ENCODE measurements at places on chromosomes 3 and 15.

DNA sequence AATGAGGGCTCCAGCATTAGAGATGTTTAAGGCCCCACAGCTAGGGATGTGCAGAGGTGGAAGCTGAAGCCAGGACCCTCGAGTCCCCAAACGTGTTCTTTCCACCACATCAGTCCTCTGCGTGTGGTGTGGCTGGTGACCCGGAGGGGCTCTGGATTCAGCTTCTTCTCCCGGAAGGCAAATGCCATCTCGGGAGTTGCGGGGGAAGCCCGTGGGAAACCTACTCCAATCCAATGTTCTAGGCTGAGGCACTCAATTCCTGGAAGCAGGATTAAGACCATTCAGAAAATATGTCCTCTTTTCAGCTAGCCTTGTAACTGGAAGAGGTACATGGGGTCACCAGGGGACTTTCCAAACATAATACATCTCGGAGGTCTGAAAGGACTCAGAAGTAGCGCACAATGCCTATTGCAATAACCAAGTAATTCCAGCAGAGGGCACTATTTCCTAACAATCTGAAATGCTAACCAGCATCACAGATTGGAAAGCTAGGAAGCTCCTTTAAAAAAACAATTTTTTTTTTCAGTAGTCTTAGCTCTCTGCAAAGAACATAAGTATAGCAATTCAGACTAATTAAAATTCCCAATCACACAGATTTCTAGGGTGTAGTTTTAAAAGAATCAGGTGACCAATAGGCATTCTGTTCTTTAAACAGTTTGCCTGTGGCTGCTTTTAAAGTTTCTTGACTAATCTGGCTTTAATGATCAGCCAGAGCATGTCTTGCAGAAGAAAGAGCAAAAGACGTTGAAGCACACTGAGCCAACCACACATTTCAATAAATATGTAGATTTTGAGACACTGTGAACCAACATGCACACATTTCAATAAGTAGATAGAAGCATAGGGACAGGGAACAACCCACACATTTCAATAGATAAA, 36.1 kb downstream of the BNC1 start:
- DNase-seq = peak; percentile 24

DNA sequence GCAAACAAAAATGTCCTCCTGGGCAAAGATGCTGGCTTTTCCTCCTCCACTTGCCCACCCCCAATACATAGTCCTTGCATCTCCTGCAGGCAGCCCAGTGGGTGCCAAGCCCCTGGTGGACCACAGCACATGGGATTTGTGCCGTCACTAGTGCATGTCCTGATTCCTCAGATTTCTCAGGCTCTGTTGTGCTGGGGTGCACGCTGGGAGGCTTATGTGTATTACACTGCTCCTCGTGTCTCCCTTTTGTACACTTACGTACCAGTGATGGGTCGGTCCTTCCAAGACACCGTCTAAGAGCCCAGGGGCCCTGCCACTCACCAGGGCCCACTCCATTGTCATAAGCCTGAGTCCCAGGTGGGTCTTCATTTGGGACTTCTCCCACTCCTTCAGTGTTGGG, 70.1 kb downstream of the PLXNA1 start:
- DNase-seq = no peak

- peak; percentile 14 for DNase-seq
Observed at GRCh38 chr15:91224755-91225380, 124.8 kb downstream of the SV2B start.

DNA sequence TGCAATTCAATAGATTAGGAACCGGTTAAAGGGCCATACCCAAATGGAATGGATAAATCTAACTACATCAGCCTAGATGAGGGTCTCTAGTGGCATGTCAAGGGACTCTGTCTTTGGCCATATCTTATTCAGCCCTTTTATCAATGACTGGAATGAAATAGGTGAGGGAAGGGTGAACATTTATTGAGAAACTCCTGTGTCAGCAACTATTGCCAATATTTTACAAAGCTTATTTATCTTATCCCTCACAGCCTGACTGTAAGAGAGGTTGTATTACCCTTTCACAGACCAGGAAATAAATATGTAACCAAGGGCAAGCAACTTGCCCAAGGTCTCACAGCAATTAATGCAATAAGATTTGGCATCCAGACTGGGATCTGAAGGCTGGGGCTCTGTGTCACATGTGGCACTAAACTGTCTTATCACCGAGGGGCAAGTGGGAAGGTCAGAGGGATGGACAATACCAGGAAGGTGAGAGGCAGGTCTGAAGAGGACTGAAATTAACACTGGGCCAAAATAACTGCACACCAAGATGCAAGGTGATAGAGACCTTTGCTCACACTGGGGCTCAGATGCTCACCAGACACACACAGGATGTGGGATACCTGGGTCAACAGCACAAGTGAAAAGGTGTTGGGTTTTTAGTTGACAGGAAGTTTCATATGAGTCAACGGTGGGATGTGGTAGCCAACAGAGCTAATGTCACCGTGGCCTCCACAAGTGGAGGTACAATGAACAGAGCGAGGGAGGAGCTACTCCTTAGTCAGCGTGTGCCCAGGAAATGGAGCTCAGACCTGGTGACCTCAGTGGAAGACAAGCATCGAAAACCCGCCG, 261.3 kb downstream of the RPLP1 start:
- no peak for DNase-seq

DNA sequence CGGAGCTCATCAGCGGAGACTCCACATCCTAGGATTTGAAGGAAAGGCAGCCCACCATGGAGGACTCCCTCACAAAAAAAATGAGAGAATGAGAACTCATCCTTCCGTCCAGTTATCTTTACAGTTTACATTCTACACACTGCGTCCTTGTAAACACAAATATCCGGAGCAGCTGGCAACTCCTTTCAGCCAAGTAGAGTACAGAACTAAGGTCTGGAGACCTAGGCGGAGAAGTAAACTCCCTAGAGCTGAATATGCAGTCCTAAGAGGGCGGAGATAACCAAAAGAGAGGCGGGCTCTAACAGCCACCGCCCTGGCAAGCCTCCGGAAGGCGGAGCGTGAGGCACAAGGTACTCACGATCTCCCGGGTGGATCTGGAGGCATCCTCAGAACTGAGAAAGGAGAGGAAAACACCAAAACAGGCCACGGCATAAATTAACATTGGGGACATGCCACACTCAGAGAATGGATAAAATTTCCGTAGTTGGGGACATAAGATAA, 924 bp upstream of the SIN3A start:
- DNase-seq = peak; percentile 61

GRCh38 chr15:69719527-69720240, 267.1 kb downstream of the RPLP1 start:
- DNase-seq = peak; percentile 9

DNA sequence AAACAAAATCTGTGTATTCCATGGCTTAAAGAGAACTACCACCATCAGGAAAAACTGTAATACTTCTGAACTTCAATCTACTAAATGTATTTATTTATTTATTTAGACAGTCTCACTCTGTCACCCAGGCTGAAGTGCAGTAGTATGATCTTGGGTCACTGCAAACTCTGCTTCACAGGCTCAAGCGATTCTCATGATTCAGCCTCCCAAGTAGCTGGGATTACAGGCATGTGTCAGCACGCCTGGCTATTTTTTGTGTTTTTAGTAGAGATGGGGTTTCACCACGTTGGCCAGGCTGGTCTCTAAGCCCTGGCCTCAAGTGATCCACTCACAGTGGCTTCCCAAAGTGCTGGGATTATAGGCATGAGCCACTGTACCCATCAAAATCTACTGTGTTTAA, 202.3 kb upstream of the POU1F1 start:
- no peak for DNase-seq

DNA sequence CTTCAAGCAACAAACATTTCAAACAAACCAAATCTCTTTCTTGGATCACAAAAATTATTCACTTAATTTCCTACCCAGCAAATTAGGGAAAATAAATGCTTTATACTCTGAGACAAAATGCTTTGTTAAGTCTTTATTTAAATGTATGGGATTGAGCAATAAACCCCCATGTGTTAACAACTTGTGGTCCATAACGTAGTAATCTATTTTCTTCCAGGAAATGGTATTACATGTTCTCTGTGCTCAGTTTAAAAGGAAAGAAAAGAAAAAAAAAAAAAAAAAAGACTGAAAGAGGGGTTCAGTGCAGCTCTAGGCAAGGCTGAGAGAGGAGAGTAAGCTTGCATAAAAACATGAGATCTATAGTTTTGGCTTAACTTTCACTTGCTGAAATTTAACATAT, 102.3 kb downstream of the PIK3CB start:
- DNase-seq = no peak

- peak; percentile 87 for DNase-seq
Observed at GRCh38 chr3:51686512-51687215, 15.6 kb downstream of the TEX264 start.

DNA sequence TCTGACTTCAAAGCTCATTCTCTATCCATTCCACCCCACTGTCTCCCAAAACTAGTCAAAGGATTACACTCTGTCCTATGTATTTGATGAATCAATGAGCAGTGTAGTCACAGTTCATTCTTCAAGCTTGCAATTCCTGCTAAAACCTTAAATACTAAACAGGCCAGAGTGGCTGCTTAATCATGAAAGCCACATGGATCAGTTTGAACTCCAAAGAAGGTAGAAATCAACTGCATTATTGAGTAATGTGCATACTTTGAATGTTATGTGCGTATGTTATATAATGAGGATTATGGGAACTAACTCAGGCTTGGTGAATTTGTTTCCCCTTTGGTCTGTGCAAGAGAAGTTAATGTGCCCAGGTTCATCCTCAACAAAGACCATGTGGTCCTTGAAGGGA, 45.4 kb downstream of the PRICKLE2 start:
- no peak for DNase-seq

- peak; percentile 45 for DNase-seq
Observed at GRCh38 chr15:91393186-91393585, 293.1 kb downstream of the SV2B start.

- DNase-seq = no peak
Observed at GRCh38 chr3:45021524-45022297, 4.4 kb upstream of the CLEC3B start.
